ENCODE measurements at places on chromosomes 2 and 18. TPM values are rescaled to one million over a fixed set of nuclear protein-coding genes. Genes with fewer than 3 reads are reported as not detected.

The RIT2 gene
- not detected for total RNA-seq

DNA sequence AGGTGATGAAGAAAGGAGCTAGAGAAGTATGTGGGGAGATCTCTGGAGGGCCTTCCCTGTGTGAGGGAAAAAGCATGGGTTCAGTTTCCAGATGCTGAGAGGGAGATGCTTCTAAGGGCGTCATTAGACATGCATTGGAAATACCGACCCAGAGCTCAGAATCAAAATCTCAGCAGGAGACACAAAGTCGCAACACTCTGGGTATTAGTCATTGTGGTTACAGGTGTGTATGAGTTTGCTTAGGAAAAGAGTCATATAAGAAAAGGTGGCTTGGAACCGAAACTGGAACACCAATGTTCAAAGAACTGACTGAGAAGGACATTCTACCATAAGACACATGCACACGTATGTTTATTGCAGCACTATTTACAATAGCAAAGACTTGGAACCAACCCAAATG is 477.1 kb downstream of the FBXO15 start:
- no peak for DNase-seq

The GPR45 gene
- not detected for total RNA-seq

The MITD1 gene
- total RNA-seq = 49.0 TPM

The ST8SIA5 gene
- total RNA-seq = 0.24 TPM

The PTPRN gene
- 0.47 TPM for total RNA-seq

GRCh38 chr18:3898861-3899613 is 449.1 kb downstream of the TGIF1 start:
- DNase-seq = no peak

The CETN1 gene
- total RNA-seq = not detected

DNA sequence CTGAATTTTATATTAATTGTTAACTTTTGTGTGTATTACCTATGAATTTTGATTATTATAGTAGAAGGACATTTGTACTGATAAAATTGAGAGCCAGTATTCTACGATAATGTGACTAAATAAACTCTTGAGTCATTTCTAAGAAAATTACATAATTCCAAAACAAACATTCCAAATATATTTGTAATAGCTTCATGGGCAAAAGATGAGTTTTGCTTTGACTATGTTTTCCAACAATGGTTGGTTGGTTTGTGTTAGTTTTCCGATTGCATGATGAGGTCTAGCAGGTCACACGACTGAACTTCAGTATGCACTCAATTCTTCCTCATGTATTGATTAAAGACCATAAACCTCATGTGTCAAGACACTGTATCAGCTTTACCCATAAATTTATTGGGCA is 71.7 kb upstream of the WDR75 start:
- no peak for DNase-seq
